ENCODE measurements at places on chromosomes 7 and 10.

- no peak for DNase-seq
Measured at GRCh38 chr7:113548561-113548960, 370.2 kb downstream of the PPP1R3A start.

DNA sequence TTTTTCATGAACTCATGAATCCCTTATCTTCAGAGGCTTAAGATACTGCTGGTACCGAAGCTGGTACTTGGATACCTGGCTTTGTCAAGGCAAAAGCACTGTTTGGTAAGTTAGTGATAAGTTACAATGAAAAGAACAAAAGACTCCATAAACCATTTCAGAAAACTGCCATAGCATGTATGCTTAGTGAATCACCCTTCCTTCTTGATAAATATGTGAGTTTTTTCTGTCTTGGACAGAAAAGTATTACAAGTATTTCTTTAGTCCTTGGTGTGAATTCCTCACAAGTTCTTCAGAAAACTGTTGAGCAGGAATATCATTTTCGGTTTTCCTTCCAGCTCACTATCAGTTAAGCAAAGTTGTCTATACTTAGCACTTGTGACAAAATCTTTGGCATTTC lies 25.6 kb downstream of the PUS7 start:
- DNase-seq = no peak

DNA sequence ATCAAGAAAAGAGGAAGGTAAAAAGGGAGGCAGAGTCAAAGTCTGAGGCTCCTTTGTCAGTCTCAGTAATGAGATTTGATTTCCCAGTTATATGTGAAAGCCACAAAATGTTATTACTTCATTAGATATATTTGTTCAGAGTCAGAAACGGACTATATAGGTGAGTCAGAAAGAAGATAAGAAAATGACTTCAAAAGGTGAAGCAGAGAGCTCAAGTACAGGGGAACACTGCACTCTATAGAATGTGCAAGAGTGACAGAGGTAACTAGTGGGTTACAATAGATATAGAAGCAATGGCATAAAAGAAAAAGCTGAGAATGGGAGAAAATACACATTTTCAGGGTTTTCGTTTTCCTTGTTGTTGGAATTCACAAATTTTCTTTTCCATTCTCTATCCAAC lies 43.3 kb downstream of the DGKB start:
- DNase-seq = no peak

DNA sequence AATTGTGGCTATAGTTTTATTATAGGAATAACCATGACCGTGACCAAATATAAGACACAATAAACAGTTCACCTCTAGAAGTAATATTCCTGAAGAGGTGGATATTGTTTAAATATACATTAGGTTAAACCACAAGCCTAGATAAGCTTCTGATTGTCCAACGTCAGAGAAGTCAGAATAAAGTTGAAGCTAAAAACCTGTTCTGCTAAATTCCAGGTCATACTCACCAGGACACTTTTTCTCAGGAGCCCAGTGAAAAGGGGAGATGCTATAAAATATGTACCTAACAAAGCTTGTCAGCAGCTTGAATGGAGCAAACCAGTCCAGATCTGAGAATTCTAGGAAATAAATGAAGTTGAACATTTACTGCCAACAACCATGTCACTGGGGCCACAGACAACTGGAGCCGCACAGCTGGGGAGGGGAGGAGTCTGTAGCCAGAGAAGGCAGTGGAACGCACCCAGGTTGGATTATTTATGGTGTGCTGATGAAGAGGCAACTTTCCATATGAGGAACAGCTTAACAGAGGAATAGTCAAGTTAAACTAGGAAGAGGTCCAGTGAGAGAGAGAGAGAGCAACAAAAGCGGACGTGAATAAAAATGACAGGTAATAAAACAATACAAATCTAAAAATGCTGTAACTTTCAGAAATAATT lies 191.1 kb downstream of the ZNF438 start:
- no peak for DNase-seq

- DNase-seq = no peak
Measured at GRCh38 chr10:74841265-74841973, 15.0 kb downstream of the KAT6B start.

- no peak for DNase-seq
Measured at GRCh38 chr7:30181736-30182522, 47.1 kb downstream of the MTURN start.

DNA sequence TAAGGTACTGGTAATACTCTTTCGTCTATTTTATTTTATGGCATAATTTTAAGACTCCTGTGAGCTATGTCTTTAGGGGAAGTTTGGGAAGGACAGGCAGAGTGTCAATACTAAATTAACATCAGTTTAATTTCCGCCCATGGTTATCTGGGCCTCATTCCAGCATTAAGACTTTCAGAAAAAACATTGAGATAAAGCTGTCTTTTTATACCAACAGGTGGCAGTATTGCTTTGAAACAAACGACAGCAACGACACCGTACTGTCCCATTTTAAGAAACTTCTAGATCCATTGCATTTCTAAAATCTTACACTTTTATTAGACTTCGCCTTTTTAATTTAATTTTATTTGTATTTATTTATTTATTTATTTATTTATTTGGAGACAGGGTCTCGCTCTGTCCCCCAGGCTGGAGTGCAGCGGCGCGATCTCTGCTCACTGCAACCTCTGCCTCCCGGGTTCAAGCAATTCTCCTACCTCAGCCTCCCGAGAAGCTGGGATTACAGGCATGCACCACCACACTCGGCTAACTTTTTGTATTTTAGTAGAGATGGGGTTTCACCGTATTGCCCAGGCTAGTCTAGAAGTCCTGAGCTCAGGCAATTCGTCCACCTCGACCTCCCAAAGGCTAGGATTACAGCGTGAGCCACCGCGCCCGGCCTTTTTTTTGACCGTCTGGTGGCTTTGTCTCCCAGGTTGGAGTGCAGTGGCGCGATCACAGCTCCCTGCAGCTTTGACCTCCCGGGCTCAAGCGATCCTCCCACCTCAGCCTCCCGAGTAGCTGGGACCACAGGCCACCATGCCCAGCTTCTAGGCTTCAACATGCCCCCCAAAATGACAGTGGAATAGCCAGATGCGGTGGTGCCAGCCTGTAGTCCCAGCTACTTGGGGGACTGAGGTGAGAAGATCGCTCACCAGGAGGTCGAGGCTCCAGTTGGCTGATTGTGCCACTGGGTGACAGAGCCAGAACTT lies 78.7 kb upstream of the C1GALT1 start:
- DNase-seq = no peak

GRCh38 chr7:147519062-147519461 lies 1071.5 kb upstream of the C7orf33 start:
- no peak for DNase-seq

GRCh38 chr10:70849582-70850016 lies 33.9 kb downstream of the SGPL1 start:
- no peak for DNase-seq

- DNase-seq = no peak
Measured at GRCh38 chr7:46859963-46860475, 721.9 kb downstream of the TNS3 start.

DNA sequence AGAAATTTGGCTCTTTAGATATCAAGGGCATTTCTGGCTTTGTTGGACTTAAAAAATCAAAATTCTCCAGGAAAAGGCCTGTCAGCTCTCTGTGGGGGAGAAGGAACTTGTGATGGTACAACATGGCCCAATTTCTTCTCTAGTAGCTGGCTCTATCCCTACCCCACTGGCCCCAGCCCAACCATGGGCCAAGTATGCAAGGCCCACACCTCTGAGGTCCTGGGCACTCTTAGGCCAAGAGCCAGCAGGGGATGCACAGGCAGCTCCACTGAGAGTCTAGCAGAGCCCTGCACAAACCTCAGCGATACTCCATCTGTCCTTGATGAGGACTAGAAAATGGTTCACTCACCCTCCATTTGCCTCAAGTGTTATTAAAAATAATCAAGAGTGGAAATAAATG lies 261.2 kb downstream of the C7orf25 start:
- no peak for DNase-seq

DNA sequence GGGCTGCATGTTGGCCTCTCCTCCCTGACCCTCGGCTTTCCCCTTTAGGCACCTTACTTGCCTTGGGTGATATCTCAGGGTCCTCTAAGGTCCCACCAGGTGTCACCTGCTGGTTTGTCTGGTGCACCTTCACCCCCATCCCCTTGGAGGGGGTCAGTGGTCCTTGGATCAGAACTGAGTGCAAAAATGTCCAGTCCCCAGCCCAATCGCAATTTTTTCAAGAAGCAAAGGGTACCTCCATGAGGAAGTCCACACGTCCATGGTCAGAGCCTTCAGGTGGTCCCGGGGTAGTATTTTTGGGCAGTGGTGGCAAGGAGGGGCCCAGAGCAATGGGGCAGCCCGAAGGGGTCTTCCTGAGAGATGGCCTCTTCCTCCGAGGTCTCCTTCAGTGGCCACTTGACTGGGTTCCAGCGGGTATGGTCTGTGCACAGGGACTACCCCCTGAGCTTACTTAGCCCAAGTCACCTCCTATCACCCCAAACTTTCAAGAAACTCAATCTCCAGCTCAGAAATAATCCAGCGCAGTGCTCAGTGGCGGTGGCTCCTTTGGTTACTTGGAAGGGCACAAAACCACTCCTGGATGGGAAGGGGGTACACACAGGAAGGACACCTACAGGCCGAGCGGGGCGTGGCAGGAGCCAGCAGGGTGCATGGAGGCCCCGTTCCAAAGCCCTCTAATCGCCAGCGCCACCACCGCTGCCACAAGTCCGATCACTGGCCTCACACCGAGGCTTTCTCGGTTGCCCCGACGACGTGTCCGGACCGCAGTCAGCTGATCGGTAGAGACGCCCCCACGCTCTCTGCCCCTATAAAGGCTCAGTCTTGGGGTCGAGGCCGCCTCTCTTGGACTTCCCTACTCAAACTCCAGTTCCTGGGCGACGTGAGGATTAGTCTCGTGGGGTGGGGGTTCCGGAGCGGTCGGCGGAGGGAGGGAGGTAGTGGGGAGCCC lies 4.5 kb downstream of the SAP25 start:
- no peak for DNase-seq

GRCh38 chr7:35448486-35448885 lies 194.6 kb upstream of the TBX20 start:
- DNase-seq = no peak

DNA sequence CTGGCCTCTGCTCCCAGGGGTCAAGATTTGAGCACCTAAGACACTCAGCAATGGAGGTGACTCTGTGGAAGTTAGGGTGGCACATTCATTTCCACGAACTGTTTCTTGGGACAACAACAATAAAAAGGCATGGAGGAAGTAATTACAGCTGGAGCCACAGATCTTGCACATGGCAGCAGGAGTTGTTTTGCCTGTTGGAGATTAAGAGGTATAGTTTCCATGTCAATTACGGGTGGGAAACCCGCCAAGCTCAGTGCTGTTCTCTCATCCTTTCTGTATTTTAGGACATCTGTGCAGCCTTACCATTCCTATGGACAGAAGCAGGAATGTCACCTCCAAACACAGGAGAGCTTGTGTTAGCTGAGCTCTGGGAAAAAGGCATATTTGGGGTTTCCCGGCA lies 201.2 kb downstream of the SNX10 start:
- DNase-seq = no peak

DNA sequence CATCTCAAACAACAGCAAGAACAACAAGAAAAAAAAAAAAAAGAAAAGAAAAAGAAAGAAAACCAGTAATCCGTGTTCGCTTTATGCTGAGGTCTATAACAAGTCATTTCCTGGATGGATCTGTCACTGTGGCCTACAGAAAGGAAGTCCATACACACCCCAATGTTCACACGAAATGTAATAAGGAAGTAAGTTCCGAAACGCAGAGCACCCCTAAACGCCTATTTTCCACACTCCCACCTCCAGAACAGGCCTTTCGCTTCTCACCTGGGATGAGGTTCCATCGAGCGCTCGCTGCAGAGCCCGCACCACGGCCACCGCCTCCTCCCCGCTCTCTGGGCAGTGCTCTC lies 735 bp downstream of the ZNF394 start:
- DNase-seq = no peak

GRCh38 chr10:116168329-116168728 lies 104.7 kb downstream of the GFRA1 start:
- no peak for DNase-seq

DNA sequence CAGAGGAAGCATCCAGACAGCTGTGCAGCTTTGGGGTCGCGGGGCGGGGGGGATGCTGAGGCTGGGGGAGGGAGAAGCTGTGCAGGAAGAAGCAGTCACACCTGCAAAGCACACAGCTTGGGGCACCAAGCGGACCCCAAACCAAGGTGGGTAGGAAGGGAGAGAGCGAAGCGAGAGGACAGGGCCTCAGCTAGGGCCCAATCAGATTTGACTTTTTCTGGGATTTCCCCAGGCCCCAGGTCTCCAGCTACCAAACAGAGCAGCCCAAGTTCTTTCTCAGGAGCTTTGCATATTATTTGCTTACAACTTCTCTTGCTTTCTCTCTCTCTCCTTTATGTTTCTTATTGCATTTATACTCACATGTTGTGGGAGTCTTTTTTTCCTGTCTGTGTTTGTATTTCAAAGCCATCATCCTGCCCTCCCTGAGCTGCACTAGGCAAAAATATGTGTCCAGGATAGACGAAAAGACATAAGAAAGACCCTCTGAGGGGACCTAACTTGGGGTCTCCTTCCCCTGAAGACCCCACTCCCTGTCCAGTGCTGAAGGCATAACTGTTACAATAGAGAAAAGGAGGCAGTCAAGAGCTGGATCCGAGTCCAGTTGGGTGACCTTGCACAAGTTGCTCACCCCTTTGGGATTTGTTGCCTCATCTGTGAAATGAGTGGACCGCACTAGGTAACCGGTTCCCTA lies 50.6 kb upstream of the SMNDC1 start:
- DNase-seq = no peak

DNA sequence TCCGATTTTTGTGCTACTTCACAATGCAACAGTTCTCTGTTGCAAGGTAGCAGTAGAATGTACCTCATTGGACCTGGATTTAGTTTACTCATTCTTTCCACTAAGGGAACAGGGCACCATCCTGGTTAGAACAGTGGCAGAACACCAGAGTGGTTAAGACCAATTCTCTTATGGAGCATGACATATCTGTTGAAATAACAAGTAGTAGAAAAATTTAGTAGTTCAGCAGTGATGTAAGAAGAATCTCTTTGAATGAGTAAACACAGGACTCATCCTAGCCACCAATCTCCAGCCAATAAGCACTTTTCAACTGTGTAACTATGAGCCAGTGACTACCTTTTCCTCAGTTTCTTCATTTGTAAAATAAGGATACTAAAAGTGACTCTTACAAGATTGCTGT lies 2.4 kb downstream of the ANKRD22 start:
- DNase-seq = no peak

- DNase-seq = no peak
Measured at GRCh38 chr7:118080947-118081346, 103.0 kb upstream of the LSM8 start.
